ENCODE measurements at places on chromosomes 6 and 20.

DNA sequence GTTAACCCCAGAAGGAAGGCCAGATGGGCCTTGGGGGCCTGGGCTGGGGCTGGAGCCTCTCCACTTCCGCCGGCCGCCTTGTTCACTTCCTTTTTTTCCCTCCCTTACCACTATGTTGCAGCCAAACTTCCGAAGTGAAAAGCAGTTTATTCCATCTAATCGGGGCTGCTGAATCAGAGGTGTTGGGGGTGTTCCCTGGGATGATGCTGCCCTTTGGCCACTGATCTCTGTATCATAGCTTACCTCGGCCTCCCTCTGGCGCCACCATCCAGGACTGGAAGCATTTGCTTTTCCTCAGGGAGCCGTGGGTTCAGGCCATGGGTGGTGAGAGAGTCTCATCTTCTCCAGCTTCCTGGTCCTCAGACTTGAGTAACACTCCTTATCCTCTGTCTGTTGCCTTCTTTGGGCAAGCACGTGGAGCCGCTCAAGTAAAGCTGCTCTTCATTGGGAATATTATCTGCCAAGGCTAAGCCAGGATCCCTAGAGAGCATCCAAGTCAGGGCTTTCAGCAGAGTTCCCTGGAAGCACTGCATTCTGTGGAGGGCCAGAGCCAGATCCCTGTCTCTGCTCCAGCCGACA lies 39.6 kb downstream of the SLX4IP start:
- no peak for DNase-seq

DNA sequence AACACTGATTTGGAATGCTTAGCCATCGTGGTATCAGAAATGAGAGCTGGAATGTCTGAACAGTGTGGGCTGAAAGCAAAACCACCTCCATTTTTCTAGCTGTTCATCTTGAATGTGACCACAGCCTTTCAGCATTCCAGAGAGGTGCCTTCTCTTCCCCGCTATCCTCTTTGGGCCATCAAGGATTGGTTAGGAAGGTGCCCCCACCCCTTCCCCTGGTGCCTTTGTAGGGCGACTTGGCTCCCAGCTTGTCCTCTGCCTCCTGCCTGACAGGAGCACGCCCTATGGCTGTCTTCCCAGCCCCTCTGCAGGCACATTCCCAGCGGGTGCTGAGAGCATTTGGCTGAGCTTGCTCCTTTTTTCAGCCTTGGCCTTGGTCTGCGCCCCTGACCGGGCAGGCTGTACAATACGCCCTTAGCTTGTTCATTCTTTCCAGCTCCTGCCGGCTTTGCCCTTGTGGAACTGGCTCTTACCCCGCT lies 97.5 kb downstream of the ARMC2 start:
- DNase-seq, result no peak

DNA sequence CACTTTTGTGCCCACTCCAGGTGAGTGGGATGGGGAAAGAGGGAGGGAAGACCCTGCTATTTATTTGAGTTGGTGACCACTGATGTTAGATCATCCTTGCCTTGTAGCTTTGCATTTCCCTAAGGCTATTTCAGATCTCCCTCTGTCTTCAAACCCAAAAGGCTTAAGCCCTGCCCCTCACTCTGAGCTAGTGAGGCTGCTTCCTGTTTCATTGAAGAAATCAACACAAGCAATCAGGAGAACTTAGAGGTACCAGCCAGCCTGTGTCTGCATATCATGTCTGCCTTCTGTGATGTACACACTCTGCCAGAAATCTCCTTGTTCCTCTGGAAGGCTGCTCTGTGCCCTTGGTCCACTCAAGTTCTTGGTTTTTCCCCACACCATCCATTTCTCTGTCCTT lies 135.3 kb downstream of the ARID1B start:
- DNase-seq, result peak; percentile 42

DNA sequence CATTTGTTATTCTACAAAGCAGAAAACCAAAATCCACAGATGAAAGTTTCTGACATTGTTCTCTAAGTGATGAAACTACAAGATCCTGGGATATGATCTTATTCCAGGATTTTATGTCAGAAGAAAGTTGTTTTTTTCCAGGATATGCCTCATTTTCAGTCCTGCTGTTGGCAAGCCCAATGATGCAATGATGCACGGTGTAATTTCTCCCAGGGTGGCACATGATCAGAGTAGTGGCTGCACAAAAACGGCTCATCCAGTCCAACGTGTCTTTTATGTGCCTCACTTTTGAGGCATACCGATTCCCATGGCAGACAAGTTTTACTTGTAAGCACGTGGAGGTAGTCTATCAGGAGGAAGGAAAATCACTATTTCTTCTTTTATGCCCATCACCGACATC lies 302.3 kb upstream of the JAG1 start:
- no peak for DNase-seq

GRCh38 chr6:15327271-15327670 lies 81.4 kb downstream of the JARID2 start:
- DNase-seq, result peak; percentile 49

DNA sequence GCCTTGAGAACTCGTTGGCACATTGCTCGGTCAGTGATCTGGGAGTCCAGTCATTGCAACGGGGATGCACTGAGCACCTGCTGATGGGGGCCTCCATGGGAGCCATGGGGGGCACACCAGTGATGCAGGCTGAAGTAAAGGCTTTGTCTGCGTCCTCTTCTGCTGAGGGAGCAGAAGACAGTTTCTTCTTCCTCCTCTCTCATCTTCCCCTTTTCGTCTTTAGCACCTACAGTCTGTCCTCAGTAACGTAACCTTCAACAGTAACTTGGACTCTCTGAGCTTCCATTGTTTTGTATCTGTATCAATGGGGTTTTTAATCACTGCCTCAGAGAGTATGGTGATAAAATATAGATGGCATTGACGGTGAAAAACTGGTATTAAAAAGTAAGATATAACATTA lies 240.0 kb downstream of the TMEM242 start:
- no peak for DNase-seq

DNA sequence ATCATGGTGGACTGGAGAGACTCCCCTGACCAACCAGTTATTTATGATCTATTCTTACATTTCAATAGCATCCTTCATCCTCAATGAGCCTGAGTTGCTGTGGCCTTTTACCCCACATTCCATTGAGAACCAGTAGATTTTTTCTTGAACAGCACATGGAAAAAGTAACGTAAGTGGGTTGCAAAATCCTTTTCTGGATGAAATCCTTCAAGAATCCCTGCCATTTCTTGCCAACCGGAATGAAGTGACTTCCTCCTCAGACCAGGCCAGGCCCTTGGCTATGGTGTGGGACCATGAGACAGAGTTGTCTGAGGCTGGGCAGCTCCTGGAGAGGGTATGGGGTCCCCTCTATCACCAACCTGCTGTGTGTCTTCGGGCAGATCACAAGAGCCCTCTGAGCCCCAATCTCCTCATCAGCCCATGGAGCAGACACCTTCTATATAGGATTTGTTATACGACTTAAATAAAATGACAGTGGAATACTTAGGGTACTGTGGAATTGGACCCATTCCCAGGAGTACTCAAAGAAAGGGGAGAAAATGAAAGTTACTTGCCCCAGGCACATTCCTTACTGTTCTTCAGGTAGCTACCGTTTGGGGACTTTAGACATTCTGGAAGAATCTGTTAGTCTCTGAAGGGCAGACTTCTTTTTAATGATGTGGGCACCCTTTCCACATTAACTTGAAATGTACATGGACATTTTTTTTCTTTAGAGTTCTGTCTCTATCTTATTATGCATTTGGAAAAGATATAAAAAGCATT lies 10.9 kb downstream of the EYA2 start:
- no peak for DNase-seq

DNA sequence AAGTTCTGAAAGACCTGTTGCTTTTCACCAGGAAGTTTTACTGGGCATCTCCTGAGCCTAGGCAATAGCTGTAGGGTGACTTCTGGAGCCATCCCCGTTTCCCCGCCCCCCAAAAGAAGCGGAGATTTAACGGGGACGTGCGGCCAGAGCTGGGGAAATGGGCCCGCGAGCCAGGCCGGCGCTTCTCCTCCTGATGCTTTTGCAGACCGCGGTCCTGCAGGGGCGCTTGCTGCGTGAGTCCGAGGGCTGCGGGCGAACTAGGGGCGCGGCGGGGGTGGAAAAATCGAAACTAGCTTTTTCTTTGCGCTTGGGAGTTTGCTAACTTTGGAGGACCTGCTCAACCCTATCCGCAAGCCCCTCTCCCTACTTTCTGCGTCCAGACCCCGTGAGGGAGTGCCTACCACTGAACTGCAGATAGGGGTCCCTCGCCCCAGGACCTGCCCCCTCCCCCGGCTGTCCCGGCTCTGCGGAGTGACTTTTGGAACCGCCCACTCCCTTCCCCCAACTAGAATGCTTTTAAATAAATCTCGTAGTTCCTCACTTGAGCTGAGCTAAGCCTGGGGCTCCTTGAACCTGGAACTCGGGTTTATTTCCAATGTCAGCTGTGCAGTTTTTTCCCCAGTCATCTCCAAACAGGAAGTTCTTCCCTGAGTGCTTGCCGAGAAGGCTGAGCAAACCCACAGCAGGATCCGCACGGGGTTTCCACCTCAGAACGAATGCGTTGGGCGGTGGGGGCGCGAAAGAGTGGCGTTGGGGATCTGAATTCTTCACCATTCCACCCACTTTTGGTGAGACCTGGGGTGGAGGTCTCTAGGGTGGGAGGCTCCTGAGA lies at the start of gene HFE:
HFE (plus strand) TSS at position 146 of the 832 bp plus-strand sequence; CDS start at position 158, 12 bp downstream.
- DNase-seq, result peak; percentile 52

- peak; percentile 19 for DNase-seq
Observed at GRCh38 chr6:106448000-106448426, 87.5 kb downstream of the CRYBG1 start.

DNA sequence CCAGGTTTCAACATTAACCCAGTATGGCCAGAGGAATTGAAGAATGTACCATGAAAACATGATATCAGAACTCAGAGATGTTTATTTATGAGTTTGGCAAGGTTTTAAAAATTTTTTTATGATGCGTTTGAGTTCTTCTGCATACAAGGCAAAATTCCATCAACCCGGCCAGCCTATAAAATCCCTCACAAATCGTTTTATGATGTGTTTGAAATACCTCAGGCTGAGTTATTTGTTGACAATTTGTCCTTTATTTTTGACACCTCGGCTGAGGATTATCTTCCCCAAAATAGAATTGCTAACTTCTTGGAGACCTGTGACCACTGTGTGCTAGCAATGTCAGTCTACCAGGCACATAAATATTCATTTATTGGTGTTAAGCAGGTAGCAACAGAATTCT lies 91.9 kb upstream of the SLC24A3 start:
- DNase-seq, result no peak

GRCh38 chr6:44080561-44081521 lies 46.4 kb downstream of the MRPL14 start:
- no peak for DNase-seq

DNA sequence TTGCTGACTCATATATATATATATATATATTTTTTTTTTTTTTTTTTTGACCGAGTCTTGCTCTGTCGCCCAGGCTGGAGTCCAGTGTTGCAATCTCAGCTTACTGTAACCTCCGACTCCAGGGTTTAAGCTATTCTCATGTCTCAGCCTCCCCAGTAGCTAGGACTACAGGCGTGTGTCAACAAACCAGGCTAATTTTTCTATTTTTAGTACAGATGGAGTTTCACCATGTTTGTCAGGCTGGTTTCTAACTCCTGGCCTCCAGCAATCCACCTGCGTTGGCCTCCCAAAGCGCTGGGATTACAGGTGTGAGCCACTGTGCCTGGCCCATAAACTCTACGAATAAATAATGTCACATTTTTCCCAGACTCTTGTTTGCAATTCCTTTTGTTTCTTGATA lies 4.8 kb downstream of the LRP11 start:
- no peak for DNase-seq

- DNase-seq, result no peak
Observed at GRCh38 chr6:161422710-161423680, 149.1 kb upstream of the AGPAT4 start.

All from GM13976 (cell line).